ENCODE measurements at places on chromosomes 1 and 21. TPM values are rescaled to one million over a fixed set of nuclear protein-coding genes. Genes with fewer than 3 reads are reported as not detected.

Gene C1orf56
- total RNA-seq = 8.9 TPM

Gene ETV3L
- total RNA-seq = not detected

Gene C1orf146
- not detected for total RNA-seq

Gene BCAR3
- 14.5 TPM for total RNA-seq

Gene OR2L3
- 0.33 TPM for total RNA-seq
